NCI-H1105 treated with DMSO at 0.1 percent for 48 hours (cell line): ENCODE measurements at places on chromosomes 5 and 9.

DNA sequence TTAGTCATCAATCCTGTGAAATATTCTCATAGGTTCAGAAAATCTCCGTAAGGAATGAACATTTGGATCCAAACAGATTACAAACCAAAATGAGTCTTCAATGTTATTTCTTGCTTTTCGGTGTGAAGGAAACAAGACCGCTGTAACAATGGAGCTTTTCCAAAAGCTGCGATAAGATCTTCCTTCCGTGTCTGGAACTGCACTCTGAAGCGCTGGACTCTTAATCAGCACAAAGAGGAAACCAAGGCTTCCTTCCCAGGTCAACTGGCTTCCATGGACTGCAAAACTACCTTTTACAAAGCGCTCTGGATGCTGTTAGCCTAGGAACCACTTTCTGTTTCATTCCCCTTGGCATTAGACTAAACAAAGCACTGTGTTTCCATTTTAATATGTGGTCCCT lies 137.9 kb upstream of the BASP1 start:
- DNase-seq = no peak

DNA sequence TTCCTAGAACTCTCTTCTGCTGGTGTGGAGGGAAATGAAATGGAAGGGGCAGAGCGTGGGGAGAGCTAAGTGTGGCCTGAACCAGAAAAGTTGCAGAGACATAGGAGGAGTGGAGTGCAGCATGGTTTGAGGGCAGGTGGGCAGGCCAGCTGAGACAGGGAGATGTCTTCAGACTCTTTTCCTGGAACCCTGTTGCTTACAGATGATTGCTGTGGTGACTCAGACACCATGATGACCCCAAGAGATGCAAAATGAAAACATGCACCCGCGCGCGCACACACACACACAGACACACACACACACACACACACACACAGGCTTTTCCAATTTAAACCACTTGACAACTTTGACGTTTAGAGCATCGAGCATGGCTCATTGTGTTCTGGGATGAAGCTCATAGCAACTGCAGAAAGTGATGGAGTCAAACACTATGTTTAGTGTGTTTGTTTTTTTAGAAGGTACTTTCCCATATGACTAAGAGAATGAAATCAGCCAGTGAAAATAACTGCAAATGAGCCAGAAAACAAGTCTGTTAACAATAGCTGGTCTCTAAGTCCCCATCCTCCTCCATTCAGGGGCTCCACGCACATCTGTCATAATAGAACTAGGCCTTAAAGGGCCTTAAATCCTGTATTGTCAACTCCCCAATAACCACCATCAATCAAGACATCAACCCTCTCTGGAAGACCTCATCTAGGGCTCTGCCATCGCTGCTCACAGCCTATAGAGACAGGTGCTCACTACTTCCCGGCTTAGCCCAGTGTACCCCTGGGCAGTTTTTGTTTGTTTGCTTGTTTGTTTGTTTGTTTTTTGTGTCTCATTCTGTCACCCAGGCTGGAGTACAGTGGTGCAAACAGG lies 9.6 kb downstream of the TMOD1 start:
- no peak for DNase-seq

- DNase-seq = no peak
Measured at GRCh38 chr9:72476617-72477437, 44.6 kb upstream of the TMC1 start.

DNA sequence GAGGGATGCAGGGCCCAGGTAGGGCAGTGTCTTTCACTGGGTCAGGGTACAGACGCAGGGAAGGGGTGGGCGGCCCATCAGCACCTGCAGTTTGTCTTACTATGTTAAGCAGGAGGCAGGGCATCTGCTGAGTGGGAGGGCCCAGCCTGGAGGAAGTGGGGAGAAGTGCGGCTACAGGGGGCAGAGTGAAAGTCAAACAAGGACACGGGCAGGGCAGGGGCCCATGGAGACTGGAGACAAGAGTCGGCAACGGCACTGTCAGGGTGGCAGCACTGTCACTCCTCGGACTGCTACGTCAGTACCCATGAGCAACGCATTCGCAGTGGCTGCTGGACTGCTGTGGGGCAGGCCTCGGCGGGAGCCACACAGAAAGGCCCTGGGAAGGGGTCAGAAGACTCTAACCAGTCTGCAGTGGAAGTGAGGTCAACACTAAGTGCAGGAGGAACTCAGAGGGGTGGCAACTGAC lies 19.7 kb downstream of the CAMSAP1 start:
- DNase-seq = no peak

GRCh38 chr5:165576678-165577275 lies 2071.4 kb downstream of the MAT2B start:
- no peak for DNase-seq

- no peak for DNase-seq
Measured at GRCh38 chr9:81605170-81605670, 84.1 kb downstream of the TLE1 start.

GRCh38 chr9:86700629-86701028 lies 246.7 kb downstream of the GAS1 start:
- DNase-seq = peak; percentile 86

GRCh38 chr9:128482186-128482585 lies 22.3 kb upstream of the GLE1 start:
- DNase-seq = no peak

GRCh38 chr9:78839252-78839651 lies 542.3 kb downstream of the PSAT1 start:
- no peak for DNase-seq

DNA sequence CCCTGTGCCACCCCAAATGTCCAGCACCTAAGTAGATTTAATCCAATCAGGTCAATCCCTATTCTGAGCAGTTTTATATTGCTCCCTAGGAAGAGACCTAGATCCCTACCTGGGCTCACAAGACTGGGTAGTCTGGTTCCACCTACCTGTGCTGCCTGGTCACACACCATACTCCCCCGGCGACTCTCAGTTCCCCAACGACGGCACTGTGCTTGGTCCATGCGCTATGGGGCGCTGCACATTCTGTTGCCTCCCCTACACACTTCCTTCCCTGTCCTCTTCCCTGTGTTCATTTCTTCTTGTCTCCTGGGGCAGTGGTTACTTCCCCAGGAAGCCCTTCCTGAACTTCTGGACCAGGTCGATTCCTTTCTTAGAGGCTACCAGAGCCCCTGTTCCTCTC lies 109.9 kb upstream of the IL12B start:
- DNase-seq = no peak

DNA sequence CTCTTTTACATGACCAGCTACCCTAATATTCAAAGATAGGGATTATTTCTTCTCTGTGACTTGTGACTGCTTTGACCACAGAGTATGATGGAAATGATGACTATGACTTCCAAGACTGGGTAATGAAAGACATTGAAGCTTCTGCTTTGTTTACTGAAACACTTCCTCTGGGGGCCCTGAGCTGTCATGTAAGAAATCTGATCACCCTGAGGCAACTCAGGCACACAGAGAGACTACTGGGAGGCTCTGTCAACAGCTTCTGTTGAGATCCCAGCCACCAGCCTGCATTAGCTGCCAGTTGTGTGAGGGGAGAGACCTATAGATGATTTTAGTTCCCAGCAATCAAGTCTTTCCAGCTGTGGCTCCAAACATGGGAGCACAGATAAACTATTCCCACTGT lies 76.5 kb downstream of the KCTD16 start:
- no peak for DNase-seq

DNA sequence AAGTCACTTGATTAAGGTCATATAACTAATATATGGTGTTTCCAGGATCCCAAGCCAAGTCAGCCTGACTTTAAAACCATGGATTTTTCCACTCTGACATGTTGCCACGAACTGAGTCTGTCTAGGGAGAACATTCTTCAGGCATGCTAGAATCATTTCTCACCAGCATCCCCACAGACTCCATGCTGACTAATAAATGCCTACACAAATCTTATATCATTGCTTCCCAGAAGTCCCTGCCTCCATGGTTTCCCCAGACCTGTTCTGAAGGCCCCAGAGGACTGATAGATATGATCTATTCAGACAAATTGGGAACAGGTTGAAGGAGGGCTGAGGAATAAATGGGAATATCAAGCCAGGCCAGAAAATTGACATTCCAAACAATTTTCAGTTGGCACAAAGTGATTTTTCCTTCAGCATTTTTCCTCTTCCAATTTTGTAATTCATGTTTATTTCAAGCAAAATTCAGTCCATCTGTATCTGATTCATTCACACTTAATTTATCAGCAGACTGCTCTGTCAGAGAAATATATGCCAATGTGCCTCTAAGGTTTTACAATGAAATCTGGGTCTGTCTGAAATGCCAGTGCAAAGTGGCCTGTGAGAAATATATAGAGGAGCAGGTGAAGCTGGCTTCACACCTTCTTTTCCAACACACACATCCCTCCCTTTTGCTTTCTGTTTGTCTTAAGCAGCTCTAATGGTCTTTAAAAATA lies 413.6 kb upstream of the TNC start:
- no peak for DNase-seq

GRCh38 chr5:103793595-103794182 lies 231.1 kb upstream of the NUDT12 start:
- no peak for DNase-seq

GRCh38 chr5:149426931-149427330 lies 47.8 kb upstream of the IL17B start:
- no peak for DNase-seq

DNA sequence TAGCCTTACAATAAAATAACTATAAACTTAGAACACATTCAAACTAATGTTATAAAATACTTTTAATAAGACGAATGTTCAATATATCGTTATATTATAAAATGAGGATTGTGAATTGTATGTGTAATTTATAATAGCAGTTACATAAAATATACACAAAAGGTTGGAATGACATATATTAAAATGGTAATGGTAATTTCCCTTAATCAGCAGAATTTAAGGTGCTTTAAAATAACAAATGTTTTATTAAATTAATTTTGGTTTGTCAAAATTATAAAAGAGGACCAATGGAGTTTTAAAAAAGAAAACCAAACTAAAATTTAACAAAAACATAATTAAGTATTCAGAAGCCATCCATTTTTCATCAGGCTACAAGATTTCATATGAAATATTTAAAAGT lies 164.3 kb upstream of the PRDM9 start:
- no peak for DNase-seq

- no peak for DNase-seq
Measured at GRCh38 chr5:78797936-78798672, 149.5 kb upstream of the LHFPL2 start.

GRCh38 chr9:123924727-123925126 lies 5.2 kb downstream of the DENND1A start:
- DNase-seq = no peak

- peak; percentile 72 for DNase-seq
Measured at GRCh38 chr5:142364251-142365145, 39.7 kb upstream of the SPRY4 start.

DNA sequence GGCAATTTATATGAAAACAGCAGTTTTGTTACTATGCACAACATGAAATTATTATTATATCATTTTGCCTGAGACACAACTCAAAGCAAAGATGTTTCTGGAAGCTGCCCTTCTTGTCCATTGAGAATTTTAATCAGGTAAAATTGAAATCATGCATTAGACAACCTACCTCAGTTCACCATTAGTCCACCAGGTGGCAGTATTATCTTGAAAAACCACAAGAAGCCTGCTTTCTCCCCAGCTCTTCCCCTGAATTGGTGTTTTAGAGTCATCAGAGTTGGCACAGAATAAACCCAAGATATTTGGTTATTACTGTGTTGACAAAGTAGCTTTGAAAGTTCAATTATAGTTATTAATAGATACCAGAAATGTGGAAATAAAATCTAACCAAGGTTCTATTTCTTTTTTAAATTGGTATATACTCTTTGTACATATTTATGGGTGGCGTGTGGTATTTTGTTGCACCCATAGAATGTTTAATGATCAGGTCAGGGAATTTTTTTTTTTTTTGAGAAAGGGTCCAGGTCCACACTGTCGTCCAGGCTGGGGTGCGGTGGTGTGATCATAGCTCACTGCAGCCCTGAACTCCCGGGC lies 25.7 kb downstream of the UTP15 start:
- DNase-seq = peak; percentile 67

GRCh38 chr5:114191441-114191840 lies 170.4 kb upstream of the KCNN2 start:
- no peak for DNase-seq

- peak; percentile 24 for DNase-seq
Measured at GRCh38 chr9:127921557-127922120, 4.8 kb upstream of the ST6GALNAC4 start.

DNA sequence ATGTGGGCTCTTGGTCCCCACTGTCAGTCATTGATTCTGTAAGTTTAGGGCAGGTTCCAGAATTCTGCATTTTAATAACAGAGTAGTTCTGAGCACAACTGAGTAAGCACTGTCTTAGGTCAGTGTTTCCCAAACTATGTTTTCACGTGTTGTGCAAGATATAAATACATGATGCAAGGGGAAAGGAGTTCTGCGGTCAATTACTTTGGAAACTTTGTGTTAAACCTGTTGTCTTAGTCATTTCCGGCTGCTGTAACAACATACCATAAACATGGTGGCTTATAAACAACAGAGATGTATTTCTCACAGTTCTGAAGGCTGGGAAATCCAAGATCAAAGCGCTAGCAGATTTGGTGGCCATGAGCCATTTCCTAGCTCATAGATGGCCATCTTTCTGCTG lies 69.8 kb downstream of the EQTN start:
- no peak for DNase-seq

DNA sequence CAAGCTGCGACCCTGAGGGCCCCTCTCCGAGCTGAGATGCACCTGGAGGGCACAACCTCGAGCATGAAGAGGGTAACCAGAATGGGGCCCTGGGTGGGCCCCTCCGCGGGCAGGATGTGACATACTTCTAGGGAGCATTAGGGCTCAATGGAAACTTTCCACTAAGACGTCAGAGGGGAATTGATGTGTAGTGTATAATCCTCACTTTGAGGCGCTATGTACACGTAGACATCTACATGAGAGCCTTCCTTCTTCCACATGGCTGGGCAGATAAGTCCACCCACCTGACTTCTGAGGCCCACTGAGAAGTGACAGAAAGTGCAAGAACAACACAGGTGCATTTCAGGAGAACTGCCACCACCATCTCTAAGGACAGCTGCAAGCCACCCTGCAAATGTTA lies 61.0 kb downstream of the DAP start:
- no peak for DNase-seq

- no peak for DNase-seq
Measured at GRCh38 chr5:58318468-58318867, 141.4 kb downstream of the PLK2 start.

DNA sequence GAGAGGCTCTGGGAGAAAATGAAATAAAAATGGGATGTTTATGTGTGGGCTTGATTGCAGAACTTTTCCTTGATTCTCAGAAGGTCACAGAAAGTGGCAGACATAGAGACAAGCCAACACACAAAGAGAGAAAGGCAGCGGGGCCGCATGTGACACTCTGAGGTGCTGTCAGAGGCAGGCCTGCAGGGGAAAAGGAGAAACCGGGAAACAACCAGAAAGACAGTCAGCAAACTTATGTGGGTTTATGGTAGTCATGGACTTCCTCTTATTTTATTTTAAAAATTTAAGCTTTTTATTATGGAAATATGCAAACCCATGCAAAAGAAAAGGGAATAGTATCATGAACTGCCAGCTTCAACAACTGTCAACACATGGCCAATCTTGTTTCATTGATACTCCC lies 16.3 kb upstream of the IGFBPL1 start:
- DNase-seq = no peak

- DNase-seq = no peak
Measured at GRCh38 chr5:5951953-5952352, 426.4 kb downstream of the MED10 start.

GRCh38 chr9:133794016-133794760 lies 56.0 kb upstream of the SARDH start:
- DNase-seq = no peak

GRCh38 chr9:37295796-37296195 lies 126.7 kb upstream of the GRHPR start:
- no peak for DNase-seq

GRCh38 chr5:55597014-55597981 lies 62.5 kb upstream of the PLPP1 start:
- no peak for DNase-seq

- DNase-seq = no peak
Measured at GRCh38 chr5:65299861-65300260, 181.9 kb downstream of the ADAMTS6 start.
